ENCODE measurements at places on chromosomes 5 and 9.

- no peak overlapping the region for H3K4me3 ChIP-seq
- no peak for DNase-seq
- H3K27ac ChIP-seq = no peak overlapping the region
- peaks cover 9% of the 10 kb centered on the region for H3K27me3 ChIP-seq
- H3K36me3 ChIP-seq = no peaks in the 10 kb centered on the region
Observed at GRCh38 chr9:86549920-86550319, 195.7 kb upstream of the TUT7 start.

DNA sequence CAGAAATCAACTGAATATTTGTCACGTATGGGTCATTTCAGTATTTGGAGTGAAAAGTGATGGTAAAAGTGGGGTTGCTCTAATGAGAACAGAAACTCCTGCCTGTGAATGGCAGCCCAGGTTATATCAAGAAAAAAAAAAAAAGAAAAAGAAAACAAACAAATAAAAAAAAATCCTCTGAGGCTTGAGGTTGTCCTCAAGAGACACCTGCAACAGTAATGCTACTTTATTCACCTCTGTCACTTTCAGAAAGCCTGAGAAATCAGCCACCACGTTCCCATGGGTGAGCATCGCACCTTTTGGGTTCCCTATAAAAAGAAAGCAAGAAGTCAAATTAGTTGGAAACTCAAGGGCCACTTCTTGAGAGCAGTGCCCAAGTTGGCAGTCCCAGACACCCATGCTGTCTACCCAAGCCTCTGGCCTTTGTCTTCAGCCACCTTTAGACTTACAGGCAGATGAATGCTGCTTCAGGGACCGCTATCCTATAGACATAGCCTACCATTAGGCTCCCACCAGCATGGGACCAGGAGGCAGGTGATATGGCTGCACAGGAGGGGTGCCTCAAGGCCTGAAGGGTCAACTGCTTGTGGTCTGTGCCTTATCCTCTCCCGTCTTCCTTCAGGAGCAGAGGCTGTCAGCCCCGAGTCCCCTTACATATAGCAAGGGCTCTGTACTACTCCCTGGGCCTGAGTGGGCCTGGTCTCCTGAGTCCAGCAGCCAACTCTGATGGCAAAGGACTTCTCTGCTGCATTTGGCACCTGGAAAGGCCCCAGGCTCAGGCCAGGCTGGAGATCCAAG lies 31.1 kb upstream of the MEIKIN start:
- H3K4me1 ChIP-seq = peaks cover 4% of the 10 kb centered on the region
- H3K27ac ChIP-seq = no peak overlapping the region
- DNase-seq = no peak
- H3K36me3 ChIP-seq = no peaks in the 10 kb centered on the region
- H3K4me3 ChIP-seq = no peak overlapping the region

DNA sequence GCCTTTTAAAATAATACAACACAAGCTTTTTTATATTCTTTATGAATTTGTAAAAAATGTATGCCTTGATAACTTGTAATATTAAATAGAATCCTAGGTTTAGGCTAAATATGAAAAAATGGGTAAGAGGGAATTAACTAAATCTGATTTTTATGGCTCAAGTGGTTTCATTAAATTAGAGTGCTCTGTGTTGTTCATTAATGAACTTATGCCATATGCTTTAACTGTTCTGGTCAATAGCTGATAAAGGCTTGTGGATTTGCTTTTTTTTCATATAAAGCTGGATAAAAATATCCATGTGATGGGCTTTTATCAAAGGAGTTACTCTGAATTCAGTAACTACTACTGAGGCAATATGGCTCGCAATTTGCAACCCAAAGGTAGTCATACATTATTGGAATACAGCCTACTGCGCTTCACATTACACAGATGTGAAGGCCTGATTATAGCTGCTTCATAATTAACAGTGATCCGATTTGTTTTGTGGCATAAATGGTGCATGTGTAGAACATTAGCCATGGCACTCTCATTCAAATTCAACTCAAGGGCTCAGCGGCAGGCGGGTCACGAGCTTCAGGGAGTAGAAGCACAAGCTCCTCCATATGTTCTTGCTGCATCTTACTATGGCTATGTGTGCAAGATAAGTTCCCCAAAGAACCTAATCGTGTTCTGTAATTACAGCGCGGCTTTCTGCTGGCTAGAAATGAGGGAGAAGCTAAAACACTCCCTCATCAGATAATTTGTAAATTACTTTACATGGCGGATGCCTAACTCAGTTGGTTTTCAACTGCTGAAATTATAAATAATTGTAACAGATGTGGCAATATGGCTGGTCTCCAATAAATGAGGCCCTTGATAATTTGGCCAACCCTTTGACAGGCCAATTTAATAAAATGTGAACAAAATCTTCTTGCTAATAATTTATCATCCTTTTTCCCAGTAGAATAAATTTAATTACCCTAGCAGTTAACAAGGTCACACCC lies 188.3 kb downstream of the CNTLN start:
- no peak overlapping the region for H3K27ac ChIP-seq
- no peaks in the 10 kb centered on the region for H3K36me3 ChIP-seq
- no peak for DNase-seq
- H3K27me3 ChIP-seq = no peaks in the 10 kb centered on the region
- no peaks in the 10 kb centered on the region for H3K4me1 ChIP-seq

- H3K4me1 ChIP-seq = peaks cover 10% of the 10 kb centered on the region
- H3K27me3 ChIP-seq = no peaks in the 10 kb centered on the region
- no peak overlapping the region for H3K4me3 ChIP-seq
- H3K27ac ChIP-seq = no peak overlapping the region
- no peak for DNase-seq
- H3K36me3 ChIP-seq = peaks cover 17% of the 10 kb centered on the region
Observed at GRCh38 chr9:126877418-126877817, 17.0 kb downstream of the ZBTB34 start.

DNA sequence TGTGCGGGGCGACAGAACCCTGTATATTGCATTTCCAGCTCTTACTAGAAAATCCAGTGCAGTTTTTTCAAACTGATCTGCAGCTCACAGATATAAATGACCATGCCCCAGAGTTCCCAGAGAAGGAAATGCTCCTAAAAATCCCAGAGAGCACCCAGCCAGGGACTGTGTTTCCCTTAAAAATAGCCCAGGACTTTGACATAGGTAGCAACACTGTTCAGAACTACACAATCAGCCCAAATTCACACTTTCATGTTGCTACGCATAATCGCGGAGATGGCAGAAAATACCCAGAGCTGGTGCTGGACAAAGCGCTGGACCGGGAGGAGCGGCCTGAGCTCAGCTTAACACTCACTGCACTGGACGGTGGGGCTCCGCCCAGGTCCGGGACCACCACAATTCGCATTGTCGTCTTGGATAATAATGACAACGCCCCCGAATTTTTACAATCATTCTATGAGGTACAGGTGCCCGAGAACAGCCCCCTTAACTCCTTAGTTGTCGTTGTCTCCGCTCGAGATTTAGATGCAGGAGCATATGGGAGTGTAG lies 786 bp downstream of the PCDHB5 start:
- no peak overlapping the region for H3K27ac ChIP-seq
- H3K4me3 ChIP-seq = no peak overlapping the region
- H3K4me1 ChIP-seq = no peaks in the 10 kb centered on the region

DNA sequence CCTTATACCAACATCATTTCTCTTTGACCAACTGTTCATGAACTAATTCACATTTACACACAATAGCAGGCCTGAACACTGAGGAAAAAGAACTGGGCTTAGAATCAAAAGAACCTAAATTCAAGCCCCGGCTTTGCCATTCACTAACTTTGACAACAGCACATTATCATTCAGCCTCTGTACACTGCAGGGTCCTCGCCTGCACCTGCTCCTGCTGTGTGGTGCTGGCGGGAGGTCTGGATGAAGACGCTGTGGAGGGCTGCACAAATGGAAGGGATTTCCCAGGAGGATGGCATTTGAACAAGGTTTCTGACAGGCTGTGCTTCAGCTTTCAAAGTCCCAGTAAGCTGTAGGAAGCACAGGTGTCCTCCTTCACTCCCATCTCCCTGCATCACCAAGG lies 151.2 kb downstream of the ZDHHC21 start:
- no peaks in the 10 kb centered on the region for H3K4me1 ChIP-seq
- no peaks in the 10 kb centered on the region for H3K36me3 ChIP-seq
- no peak for DNase-seq
- no peak overlapping the region for H3K27ac ChIP-seq
- no peak overlapping the region for H3K4me3 ChIP-seq

DNA sequence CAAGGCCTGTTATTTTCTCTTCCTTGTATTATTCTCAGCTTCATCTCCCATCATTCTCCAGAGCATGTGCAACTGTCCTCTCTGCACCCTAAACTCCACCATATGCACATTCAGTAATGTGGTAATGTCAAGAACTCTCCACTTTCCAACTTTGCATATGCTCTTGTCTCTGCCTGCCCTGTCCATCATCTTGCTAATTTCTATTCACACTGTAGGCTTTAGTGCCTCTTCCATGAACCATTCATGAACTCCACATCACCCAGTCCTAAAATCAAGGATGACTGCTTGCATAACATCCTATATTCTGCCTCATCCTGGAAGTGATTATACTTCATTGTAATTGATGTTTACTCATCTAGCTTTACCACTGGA lies 354.8 kb downstream of the PDE4D start:
- no peak overlapping the region for H3K27ac ChIP-seq
- DNase-seq = no peak
- no peaks in the 10 kb centered on the region for H3K27me3 ChIP-seq
- peaks cover 8% of the 10 kb centered on the region for H3K4me1 ChIP-seq
- H3K36me3 ChIP-seq = peaks cover 2% of the 10 kb centered on the region
- no peak overlapping the region for H3K4me3 ChIP-seq

GRCh38 chr5:173727839-173728778 lies 111.7 kb upstream of the BOD1 start:
- H3K4me1 ChIP-seq = peaks cover 14% of the 10 kb centered on the region
- no peaks in the 10 kb centered on the region for H3K27me3 ChIP-seq
- no peak overlapping the region for H3K27ac ChIP-seq
- no peaks in the 10 kb centered on the region for H3K36me3 ChIP-seq
- DNase-seq = no peak

DNA sequence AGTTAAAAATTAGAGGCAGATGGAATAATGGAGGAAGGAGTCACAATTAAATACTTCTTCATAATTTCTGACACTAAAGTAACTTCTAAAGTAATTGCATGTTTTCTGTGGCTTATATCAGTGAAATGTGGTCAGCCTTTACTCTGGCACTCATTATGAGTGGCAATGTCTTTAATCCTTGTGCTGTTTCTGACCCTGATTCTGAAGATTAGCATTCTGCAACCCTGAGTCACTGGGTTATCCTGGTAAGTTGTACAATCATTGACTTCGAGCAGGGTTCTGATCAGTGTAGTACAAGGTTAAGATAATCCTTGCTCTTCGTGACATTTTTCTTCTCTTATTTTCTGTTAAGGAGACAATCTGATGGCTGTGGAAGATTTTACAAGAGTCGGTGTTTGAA lies 379.4 kb upstream of the RORB start:
- H3K4me1 ChIP-seq = no peaks in the 10 kb centered on the region
- no peaks in the 10 kb centered on the region for H3K36me3 ChIP-seq
- H3K27ac ChIP-seq = no peak overlapping the region
- no peak overlapping the region for H3K4me3 ChIP-seq
- DNase-seq = no peak

GRCh38 chr9:125969868-125970267 lies 222.7 kb downstream of the PBX3 start:
- no peak for DNase-seq
- H3K4me1 ChIP-seq = peaks cover 6% of the 10 kb centered on the region
- H3K36me3 ChIP-seq = peaks cover 7% of the 10 kb centered on the region
- H3K4me3 ChIP-seq = no peak overlapping the region
- H3K27me3 ChIP-seq = no peaks in the 10 kb centered on the region

DNA sequence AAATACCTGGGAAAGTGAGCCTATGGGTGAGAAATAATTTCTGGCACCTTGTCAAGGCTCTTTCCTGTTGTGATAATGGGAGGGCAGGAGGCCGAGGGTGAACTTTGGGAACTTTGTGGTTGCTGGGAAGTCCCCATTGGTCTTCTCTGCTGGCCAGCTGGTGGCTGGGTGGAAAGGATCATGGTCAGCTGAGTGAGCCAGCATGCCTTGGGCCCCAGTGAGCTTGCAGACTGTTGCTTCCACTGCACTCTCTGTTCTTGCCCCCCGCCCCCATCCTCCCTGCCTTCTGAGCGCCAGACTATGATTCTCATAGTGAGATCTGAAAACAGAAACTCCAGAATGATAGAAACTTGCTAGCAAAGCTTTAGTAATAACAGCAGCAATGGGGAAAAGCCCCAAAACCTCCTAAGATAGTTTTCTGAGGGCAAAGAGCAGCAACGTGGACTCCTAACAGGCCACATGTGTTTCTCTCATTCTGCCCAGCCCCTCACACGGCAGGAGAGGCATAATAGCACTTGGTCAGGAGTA lies 139.2 kb upstream of the SMARCA2 start:
- peaks cover 18% of the 10 kb centered on the region for H3K4me1 ChIP-seq
- no peaks in the 10 kb centered on the region for H3K36me3 ChIP-seq
- no peak overlapping the region for H3K27ac ChIP-seq
- DNase-seq = no peak

GRCh38 chr9:114487607-114488300 lies 17.5 kb downstream of the WHRN start:
- peaks cover 28% of the 10 kb centered on the region for H3K4me1 ChIP-seq
- peak overlapping the region; percentile 20 for H3K27ac ChIP-seq
- no peak overlapping the region for H3K4me3 ChIP-seq
- peaks cover 2% of the 10 kb centered on the region for H3K36me3 ChIP-seq
- peak; percentile 67 for DNase-seq

- H3K36me3 ChIP-seq = no peaks in the 10 kb centered on the region
- no peak overlapping the region for H3K27ac ChIP-seq
- H3K4me3 ChIP-seq = no peak overlapping the region
- DNase-seq = no peak
- no peaks in the 10 kb centered on the region for H3K4me1 ChIP-seq
Observed at GRCh38 chr5:169176709-169177694, 123.9 kb downstream of the SLIT3 start.

GRCh38 chr9:127828262-127829031 lies 25.8 kb downstream of the FPGS start:
- no peaks in the 10 kb centered on the region for H3K36me3 ChIP-seq
- no peak overlapping the region for H3K27ac ChIP-seq
- DNase-seq = no peak
- no peaks in the 10 kb centered on the region for H3K4me1 ChIP-seq

DNA sequence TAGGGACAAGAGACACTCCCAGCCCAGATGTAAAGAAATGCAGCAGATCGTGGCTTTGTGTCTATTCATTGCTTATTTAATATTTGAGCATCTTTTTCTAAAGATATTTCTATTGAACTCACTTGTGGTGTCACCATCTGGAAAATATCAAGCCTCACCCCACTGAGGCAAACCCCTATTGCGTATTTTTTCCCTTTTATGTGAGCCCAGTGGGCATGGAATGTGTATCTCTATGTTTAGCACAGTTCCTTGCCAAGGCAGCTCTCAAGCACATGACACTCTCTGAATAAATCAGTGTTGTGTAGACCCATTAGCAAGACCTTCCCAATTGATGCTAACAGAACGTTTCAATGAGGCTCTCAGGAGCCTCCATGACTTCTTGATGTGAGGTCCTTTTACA lies 81.6 kb downstream of the TMEM174 start:
- no peaks in the 10 kb centered on the region for H3K36me3 ChIP-seq
- H3K4me1 ChIP-seq = no peaks in the 10 kb centered on the region
- DNase-seq = no peak
- no peak overlapping the region for H3K4me3 ChIP-seq
- H3K27me3 ChIP-seq = peaks cover 28% of the 10 kb centered on the region
- no peak overlapping the region for H3K27ac ChIP-seq

- H3K4me3 ChIP-seq = no peak overlapping the region
- H3K27me3 ChIP-seq = no peaks in the 10 kb centered on the region
- peaks cover 5% of the 10 kb centered on the region for H3K4me1 ChIP-seq
- H3K27ac ChIP-seq = no peak overlapping the region
Observed at GRCh38 chr5:53997736-53998627, 312.4 kb downstream of the ARL15 start.
